ENCODE measurements at places on chromosomes 11 and 22.

- DNase-seq: no peak
Measured at GRCh38 chr11:77201370-77201769, 73.3 kb downstream of the MYO7A start.

DNA sequence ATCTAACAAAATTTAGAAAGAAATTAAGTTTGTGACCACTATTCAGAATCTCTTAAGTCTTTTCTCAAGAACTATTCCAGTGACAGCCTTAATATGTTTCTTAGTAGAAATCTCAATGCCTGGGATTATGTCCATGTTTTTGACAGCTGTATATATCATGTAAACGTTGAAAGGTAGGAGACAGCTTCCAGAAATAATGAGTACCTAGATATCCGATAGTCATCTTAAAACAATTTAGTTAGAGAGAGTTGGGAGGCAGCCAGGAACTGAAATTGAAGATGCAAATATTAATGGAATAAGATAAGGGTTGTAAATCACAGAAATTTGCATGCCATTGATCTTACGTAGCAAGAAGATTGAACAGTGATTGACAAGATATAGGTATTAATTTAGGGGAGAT lies 955.2 kb downstream of the JRKL start:
- DNase-seq: no peak

GRCh38 chr11:36719358-36720107 lies 121.5 kb upstream of the RAG2 start:
- no peak for DNase-seq

DNA sequence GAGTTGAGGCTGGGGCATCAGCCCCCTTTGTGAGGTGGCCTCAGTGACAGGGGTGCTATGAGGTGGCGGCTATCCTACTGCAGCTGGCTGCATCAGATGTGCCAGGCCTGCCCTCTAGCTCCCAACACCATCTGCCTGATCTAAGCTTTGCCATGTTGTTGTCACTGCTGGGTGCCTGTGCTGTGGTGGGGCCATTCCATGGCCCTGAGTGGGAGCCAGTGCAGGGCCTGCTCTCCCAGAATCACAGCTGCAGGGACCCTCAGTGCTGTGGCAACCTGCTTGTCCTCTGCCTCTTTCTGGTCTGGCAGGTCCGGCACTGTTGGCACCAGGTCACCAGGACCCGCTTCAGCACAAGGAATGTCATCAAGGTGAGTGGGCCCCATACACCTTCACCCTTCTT lies 1.8 kb upstream of the SNU13 start:
- no peak for DNase-seq

- DNase-seq: no peak
Measured at GRCh38 chr11:61315260-61315659, 17.6 kb downstream of the DDB1 start.

GRCh38 chr11:111360150-111361043 lies 18.7 kb downstream of the POU2AF1 start:
- no peak for DNase-seq

DNA sequence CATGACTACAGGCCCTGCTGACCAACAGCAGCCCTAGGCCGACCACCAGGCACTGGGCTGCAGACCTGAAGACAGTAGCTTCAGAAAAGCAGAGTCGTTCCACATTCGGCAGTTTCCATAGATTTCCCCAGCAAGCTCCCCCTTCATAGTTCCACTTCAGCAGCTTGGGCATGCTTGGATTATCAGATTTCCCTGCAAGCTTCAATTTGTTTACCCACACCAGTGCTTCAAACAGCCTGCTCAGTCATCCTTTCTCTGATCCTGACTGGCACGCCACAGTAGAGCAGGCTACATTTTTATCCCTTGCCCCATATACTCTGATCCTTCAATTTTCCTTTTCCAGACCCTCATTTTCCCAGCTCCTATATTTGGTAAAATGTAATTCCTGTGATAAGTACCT lies 51.1 kb upstream of the CFAP300 start:
- DNase-seq: no peak

DNA sequence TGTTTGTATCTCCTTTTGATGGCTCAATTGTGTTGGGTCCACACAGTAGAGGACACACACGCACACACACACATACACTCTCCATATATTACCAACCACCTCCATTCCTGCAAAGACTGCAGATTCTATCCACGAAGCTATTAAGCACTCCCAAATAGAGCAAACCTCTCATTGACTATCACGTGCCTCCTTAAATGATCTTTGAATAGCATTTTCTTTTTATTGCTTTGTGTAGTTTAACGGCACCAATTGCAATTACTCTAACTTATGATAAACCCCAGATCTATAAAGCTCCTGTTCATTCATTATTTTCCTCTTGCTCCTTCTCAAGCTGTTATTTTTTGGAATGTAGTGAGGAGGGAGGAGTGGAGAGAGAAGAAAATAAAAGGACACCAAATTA lies 204.7 kb downstream of the ST3GAL4 start:
- DNase-seq: no peak

- DNase-seq: peak; percentile 92
Measured at GRCh38 chr11:65611028-65611757, 2.8 kb downstream of the MAP3K11 start.

DNA sequence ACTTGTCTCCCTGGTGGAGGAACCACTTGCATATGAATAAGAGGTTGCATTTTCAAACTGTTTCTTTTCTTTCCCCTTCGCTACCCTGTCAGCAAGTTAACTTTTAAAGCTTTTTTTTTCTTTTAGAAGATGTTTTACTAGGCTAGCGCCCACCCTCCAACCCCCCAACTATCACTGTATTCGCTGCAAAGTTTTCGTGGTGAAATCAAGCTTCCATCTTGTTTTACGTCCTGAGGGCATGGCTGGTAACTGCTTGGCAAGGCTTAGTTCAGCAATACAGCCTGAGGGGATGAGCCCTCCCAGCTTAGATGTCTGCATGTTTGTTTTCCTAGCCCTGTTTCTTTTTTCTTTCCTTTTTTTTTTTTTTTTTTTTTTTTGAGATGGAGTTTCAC lies 1359.3 kb downstream of the LRRC4C start:
- no peak for DNase-seq

GRCh38 chr11:15222777-15223176 lies 108.1 kb downstream of the INSC start:
- no peak for DNase-seq

- DNase-seq: no peak
Measured at GRCh38 chr11:129996113-129996870, 6.3 kb downstream of the PRDM10 start.

GRCh38 chr22:50247748-50248147 lies 2.9 kb upstream of the TUBGCP6 start:
- peak; percentile 18 for DNase-seq

- DNase-seq: no peak
Measured at GRCh38 chr11:69721106-69721505, 17.3 kb upstream of the FGF19 start.

DNA sequence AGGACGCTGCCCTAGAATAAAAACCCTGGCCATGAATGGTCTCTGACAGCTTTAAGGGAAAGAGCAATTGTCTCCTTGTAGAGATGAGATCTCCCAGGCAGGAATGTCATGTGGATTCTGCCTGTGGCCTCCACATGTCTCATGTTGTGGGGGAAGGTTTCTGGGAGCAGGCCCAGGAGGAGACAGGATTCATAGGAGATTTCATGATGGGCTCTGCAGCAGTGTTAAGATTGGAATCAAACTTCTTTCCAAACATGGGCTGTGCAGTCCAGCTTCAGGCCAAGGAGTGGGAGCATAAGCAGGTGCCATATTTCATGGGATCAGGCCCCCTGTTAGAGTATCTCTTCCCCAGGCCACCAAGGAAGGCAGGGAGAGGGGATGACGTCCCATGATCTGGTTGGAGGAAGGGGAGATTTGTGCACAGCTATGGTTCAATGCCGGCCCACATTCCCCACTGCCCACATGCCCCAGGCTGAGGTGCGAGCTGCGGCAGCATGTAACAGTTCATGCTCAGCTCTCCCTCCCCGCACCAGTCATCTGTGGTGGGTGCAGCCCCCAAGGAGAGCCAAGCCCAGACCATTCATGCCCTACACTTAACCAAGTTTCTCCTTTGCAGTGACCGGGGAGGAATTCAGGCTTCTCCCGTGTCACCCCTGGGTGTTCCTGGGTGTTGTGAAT lies 42.5 kb downstream of the LMO1 start:
- no peak for DNase-seq

DNA sequence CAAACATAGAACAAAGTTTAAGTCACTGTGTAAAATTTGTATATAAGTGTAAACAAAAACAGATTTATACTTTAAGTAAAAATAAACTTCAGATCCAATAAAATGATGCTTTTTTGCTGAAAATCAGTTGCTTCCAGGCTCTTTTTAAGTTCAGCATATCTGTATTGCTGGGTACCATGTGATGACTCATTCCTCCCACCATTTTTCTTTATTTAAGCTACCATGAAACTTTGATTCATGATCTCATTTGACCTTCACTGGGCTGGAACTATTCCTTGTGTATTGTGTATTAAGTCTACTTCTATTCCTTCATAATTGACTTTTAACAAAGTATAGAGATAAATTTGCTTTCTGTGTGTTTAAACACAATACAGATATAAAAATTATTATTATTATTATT lies 46.3 kb upstream of the RRM1 start:
- peak; percentile 53 for DNase-seq

- peak; percentile 40 for DNase-seq
Measured at GRCh38 chr11:124917115-124917637, 1.9 kb upstream of the HEPN1 start.

DNA sequence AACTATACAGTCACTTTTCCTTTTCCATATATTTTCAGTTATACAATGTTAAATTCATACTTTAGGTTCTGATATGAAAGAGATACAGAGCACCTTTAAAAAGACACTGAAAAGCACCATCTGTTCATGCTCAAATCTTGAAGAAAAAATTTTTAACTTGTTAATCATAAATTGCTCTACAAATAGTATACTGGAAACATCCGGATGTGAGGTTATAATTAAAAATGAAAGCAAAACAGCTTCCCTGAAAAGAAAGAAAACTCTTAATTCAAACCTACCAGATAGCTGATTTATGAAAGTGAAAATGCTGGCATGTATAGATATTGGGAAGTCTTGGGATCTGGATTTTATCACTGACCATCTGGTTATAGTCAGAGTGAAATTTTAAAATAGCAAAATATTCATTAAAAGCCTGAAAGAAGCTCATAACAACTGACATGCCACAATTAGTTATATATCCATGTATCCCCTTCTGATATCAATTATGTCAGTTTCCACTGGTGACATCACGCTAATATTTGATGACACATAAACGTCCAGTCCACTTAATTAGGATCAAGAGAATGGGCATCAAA lies 740.0 kb downstream of the DLG2 start:
- DNase-seq: no peak

- DNase-seq: no peak
Measured at GRCh38 chr11:2800655-2801531, 84.7 kb downstream of the CDKN1C start.

DNA sequence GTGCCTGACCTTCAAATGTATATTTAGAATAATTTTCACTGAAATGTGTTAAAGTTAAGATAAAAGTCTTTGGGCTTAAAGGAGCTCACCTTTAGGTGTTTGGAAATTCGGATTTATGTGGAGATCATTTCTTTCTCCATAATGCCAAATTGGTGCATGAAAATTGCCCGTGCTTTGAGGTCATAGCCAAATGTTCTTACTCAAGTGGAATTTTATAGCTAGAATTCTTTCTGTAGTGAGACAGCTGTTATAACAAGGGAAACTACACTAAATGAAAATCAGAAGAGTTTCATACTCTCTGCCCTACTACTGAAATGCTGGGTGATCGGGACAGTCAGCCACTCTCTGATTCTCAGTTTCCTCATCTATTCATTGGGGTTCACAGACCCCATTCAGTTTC lies 89.5 kb upstream of the DBX1 start:
- no peak for DNase-seq

DNA sequence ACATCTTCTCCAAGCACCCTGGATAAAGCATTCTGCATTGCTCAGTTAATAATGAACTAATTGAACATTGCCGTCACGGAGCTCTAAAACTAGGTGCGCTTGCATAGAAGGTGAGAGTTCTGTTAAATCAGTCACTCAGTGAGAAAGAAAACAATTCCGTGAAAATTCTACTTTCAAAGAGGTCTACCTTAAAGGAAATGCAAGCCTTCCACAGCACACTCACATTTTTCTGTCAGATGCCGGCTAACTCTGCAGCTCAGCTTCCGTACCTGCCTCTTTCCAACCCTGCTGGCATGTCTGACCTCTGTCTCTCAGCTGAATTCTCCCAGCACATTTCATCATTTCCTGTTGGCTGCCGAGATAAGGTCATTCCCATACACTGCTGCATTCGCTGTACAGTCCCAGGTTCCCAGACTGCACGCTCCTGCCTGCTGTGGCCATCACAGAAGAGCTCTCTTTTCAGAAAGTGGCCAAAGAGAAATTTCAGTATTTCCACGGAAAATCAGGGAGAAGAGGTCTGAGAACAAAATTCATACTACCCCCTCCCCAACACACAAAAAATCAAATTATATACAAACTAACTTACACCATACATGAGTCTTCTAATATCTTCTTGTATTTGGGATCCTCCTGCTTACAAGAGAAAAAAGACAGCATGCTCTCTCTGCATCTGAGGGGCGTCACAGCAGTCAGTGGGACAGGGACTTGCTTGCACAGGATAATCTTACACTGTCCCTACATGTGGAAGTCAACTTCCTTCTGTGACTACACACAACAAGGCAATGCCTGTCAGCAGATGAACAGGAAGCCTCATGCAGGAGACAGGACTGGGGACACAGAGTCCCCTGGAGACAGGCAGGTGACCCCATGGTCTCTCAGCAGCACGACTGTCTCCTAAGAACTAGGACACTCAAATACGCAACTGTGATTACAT lies 55.1 kb downstream of the PACSIN2 start:
- peak; percentile 79 for DNase-seq

GRCh38 chr11:45209891-45210699 lies 63.7 kb downstream of the PRDM11 start:
- peak; percentile 19 for DNase-seq

- DNase-seq: no peak
Measured at GRCh38 chr11:82790723-82791484, 57.2 kb upstream of the FAM181B start.

- no peak for DNase-seq
Measured at GRCh38 chr22:26229910-26230309, 60.6 kb downstream of the SEZ6L start.

DNA sequence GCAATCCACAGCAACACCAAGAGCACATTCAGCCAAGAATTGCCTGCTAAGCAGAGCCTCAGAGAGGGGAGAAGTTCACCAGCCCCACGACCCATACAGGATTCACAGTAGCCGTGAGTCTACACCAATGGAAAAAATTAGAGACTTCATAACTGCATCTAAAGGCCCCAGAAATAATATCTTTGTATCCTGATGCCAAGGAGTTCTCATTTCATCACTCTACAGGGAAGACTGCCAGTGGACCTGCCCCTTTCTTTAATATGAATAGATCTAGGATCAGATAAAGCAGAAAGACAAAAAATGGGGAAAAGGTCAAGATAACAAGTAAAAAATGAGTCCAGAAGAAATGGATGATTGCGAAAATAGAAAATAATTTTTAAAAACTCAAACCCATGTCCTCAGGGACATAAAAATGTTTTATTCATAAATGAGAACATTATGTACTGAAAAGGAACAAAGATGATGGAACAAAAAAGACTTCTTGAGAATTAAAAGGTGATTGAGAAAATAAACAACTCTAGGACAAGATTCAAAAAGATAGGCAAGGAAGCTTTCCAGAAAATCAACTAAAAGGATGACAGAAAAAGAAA lies 9.5 kb downstream of the APOL3 start:
- DNase-seq: no peak

All from suppressor macrophage (primary cell).